Stomach (tissue), 19 donors: ENCODE measurements at places on chromosomes 13 and 19. TPM values are rescaled to one million over a fixed set of nuclear protein-coding genes. Genes with fewer than 3 reads are reported as not detected.

DNA sequence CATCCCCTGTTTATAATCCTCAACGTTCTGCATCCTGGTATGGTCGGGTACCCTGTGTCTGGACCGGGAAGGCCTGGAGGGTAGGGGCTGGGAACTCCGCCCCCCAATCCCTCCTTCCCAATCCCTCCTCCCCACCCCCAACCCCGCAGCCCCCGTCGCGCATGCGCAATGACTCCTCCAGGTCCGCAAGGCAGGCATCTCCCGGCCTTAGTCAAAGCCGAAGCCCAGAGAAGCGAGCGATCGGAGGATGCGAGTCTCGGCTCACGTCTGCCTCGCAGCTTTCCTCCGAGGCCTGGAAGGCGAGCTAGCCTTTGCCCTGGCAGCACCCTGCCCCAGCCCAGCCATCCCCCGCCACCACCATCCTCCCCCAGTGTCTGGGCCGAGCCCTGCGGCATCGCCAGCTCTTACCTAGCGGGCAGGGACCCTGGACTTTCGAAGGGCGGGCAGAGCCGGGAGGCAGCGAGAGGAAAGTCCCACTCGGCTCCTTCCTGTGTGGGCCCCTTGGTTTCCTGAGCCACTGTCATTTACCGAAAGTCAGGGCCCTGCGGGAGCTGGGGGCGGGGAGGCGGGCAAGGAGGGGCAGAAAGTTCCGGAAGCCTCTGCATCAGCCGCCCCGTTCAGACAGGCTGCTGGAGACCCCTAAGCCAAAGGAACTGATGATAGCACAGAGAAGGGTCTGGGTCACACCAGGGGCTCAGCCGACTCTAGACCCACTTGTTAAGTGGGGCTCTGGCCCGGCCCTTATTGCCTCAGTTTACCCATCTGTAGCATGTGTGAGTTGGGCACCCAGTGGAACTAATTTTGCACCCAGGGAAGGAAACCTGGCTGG, at the start of gene JAK3:
JAK3 (minus strand) TSS at position 445 of the 829 bp plus-strand sequence. CDS start 3,565 bp downstream, outside the sequence.
- H3K27ac ChIP-seq, result peak within 1 kb of the TSS; percentile 90
- H3K4me3 ChIP-seq, result peak within 1 kb of the TSS; percentile 36
- peaks cover 51% of the 10 kb centered on the region for H3K27me3 ChIP-seq
- H3K4me1 ChIP-seq, result peaks cover 8% of the 10 kb centered on the region
- no peaks in the 10 kb centered on the region for H3K36me3 ChIP-seq
- peak; percentile 52 for DNase-seq

DNA sequence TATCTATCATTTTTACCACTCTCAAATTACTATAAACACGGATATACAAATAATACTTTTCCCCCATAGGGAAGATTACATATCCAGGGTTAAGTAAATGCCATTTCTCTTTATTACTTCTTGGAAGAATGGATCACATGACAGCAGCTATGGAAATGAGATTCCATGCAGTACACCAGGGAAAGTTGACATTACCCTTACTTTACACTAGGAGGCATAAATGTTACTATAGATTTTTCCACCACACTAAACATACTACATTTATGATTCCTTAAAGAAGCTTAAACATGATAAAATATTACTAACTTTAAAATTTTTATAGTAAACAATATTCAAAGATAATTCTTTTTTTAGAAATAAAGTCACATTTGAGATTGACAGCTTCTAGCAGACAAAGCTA, 611.4 kb downstream of the PCDH9 start:
- H3K27me3 ChIP-seq, result no peaks in the 10 kb centered on the region
- DNase-seq, result no peak
- H3K27ac ChIP-seq, result no peak overlapping the region
- no peaks in the 10 kb centered on the region for H3K36me3 ChIP-seq
- no peak overlapping the region for H3K4me3 ChIP-seq

GRCh38 chr19:23914402-23915286, at the start of gene ZNF726:
ZNF726 (plus strand) TSS chr19:23914886; CDS start chr19:23914995, 109 bp downstream.
- peaks cover 6% of the 10 kb centered on the region for H3K4me1 ChIP-seq
- peak within 1 kb of the TSS; percentile 70 for H3K27ac ChIP-seq
- peak; percentile 97 for DNase-seq
- peak within 1 kb of the TSS; percentile 66 for H3K4me3 ChIP-seq
- no peaks in the 10 kb centered on the region for H3K36me3 ChIP-seq

ZNF529 gene
- 5.3 TPM for total RNA-seq

- no peak overlapping the region for H3K4me3 ChIP-seq
- peaks cover 15% of the 10 kb centered on the region for H3K27me3 ChIP-seq
- H3K36me3 ChIP-seq, result no peaks in the 10 kb centered on the region
- H3K27ac ChIP-seq, result no peak overlapping the region
- H3K4me1 ChIP-seq, result no peaks in the 10 kb centered on the region
These were observed 11.5 kb upstream of the MICU2 start for GRCh38 chr13:21615427-21615826.

GRCh38 chr19:18340990-18341868, 831 bp downstream of the PGPEP1 start:
- H3K4me3 ChIP-seq, result peak overlapping the region; percentile 98
- DNase-seq, result peak; percentile 85
- peaks cover 30% of the 10 kb centered on the region for H3K4me1 ChIP-seq
- no peaks in the 10 kb centered on the region for H3K36me3 ChIP-seq

- H3K27ac ChIP-seq, result no peak overlapping the region
- DNase-seq, result no peak
- peaks cover 84% of the 10 kb centered on the region for H3K36me3 ChIP-seq
- H3K4me3 ChIP-seq, result no peak overlapping the region
These were observed 21.0 kb downstream of the TPP2 start for GRCh38 chr13:102617697-102618350.

- DNase-seq, result no peak
- H3K27me3 ChIP-seq, result no peaks in the 10 kb centered on the region
- H3K4me1 ChIP-seq, result no peaks in the 10 kb centered on the region
- H3K27ac ChIP-seq, result no peak overlapping the region
These were observed 20.4 kb downstream of the AMER2 start for GRCh38 chr13:25151626-25152195.

DNA sequence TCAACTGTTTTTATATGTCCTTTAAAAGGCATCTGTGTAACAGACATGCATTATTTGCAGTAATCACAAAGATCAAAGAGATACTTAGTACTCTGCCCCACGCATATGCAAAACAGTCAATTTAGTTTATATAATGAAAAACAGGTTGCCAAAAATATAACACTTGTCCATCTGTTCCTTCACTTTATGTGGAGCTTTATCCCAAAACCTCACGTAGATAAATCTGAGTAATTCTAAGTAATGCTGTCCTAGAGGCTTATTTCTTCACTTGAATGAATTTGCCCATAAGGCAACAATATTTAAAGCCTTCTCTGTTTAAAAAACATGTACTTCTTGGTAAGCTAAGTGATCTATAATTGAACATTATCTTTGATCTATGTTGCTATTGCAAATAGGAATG, 20.3 kb upstream of the SLITRK6 start:
- no peak for DNase-seq
- H3K27me3 ChIP-seq, result no peaks in the 10 kb centered on the region
- no peak overlapping the region for H3K4me3 ChIP-seq
- H3K4me1 ChIP-seq, result no peaks in the 10 kb centered on the region
